IPS DF 6.9 (cell line): ENCODE measurements at places on chromosomes 16 and 17.

GRCh38 chr17:44219108-44219615, 313 bp downstream of the UBTF start:
- DNase-seq = no peak
- peaks cover 7% of the 10 kb centered on the region for H3K4me1 ChIP-seq
- peak overlapping the region; percentile 78 for H3K4me3 ChIP-seq
- no peak overlapping the region for H3K27ac ChIP-seq

- H3K36me3 ChIP-seq = no peaks in the 10 kb centered on the region
- DNase-seq = no peak
- no peaks in the 10 kb centered on the region for H3K27me3 ChIP-seq
- no peaks in the 10 kb centered on the region for H3K4me1 ChIP-seq
Measured at GRCh38 chr16:11957591-11958395, 7.2 kb upstream of the TNFRSF17 start.

GRCh38 chr16:27335349-27336053, 21.7 kb downstream of the IL4R start:
- no peaks in the 10 kb centered on the region for H3K27me3 ChIP-seq
- no peak for DNase-seq
- H3K27ac ChIP-seq = no peak overlapping the region
- H3K4me1 ChIP-seq = 0 out of 2 replicates have a peak, but pooled peaks cover 1% of the 10 kb centered on the region
- H3K36me3 ChIP-seq = no peaks in the 10 kb centered on the region

DNA sequence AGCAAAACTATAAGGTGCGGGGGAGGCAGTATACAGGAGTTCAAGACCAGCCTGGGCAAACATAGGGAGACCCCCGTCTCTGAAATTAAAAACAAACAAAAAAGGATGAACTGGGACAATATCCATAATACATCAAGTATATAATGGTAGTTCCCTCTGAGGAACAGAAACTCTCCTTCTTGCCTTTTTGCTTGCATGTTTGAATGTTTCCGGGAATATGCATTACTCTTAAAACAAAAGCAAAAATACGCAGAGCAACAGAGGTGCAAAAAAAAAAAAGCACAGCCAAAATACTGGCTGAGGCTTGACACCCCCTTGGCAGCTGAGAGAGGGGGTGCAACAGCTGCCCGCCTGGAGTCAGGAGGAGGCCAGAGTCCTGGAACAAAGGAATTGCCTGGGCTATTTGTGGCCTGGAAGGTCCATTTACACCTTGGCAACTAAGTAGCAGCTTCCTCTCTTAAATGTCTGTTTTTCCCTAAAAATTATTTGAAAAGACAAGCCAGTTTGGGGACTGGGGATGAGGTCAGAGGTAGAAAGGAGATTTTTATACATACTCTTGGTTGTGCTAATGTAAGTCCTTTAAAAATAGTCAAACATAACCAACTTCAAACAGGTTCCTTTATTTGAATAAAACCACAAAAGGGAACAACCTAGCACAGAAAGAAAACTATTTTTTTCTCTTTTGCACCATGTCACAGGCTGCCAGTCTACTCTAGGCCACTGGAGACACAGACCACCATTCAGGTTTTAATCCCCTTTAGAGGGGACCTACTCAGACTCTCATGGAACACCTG, 19.5 kb downstream of the USP7 start:
- no peaks in the 10 kb centered on the region for H3K36me3 ChIP-seq
- no peaks in the 10 kb centered on the region for H3K27me3 ChIP-seq
- H3K4me1 ChIP-seq = peaks cover 10% of the 10 kb centered on the region
- H3K4me3 ChIP-seq = no peak overlapping the region
- no peak overlapping the region for H3K27ac ChIP-seq

DNA sequence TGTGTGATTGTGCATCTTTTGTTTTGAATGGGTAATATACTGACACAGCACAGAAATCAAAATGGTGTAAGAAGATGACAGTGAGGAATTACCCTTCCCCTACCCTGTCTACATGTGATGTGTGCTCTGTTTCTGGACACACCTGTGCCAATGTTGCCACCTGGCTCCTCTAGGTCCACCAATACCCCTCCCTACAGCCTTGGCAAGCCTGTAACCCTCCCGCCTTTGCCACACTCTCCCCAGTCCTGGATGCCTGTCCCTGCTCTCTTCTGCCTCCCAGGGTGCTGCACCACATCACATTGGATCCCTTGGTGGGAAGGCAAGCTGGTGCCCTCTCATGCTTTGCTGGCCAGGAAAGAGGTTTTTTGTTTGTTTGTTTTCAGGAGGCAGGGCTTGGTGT, 289.5 kb upstream of the N4BP1 start:
- DNase-seq = no peak
- no peak overlapping the region for H3K4me3 ChIP-seq
- H3K36me3 ChIP-seq = no peaks in the 10 kb centered on the region
- no peak overlapping the region for H3K27ac ChIP-seq

- H3K36me3 ChIP-seq = no peaks in the 10 kb centered on the region
- no peaks in the 10 kb centered on the region for H3K27me3 ChIP-seq
- DNase-seq = no peak
- H3K4me1 ChIP-seq = no peaks in the 10 kb centered on the region
- no peak overlapping the region for H3K4me3 ChIP-seq
Measured at GRCh38 chr16:11240636-11241473, 15.1 kb downstream of the SOCS1 start.

DNA sequence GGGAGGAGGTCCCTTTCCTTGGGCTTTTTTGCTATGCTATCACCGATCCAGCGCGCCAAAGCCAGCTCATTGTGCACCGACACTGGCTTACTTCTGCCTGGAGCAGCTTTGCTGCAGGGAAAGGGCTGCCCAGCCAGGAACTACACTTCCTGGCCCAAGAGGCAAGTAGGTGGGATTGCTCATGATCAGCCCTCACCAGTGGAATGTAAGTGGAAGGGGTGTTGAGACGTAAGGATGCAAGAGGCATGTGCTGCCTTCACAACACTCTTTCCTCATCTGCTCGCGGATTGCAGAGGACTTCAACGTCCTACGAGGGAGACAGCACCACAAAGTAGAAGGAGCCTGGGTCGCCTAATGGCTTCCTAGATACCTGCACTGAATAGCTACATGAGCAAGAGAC, 104.3 kb upstream of the FOXF1 start:
- H3K27me3 ChIP-seq = no peaks in the 10 kb centered on the region
- no peak overlapping the region for H3K27ac ChIP-seq
- H3K4me3 ChIP-seq = no peak overlapping the region
- DNase-seq = no peak

GRCh38 chr17:79728908-79729471, 1.8 kb upstream of the ENPP7 start:
- no peak for DNase-seq
- no peak overlapping the region for H3K4me3 ChIP-seq
- H3K27ac ChIP-seq = no peak overlapping the region

GRCh38 chr16:63287401-63287800, 1251.2 kb upstream of the CDH8 start:
- H3K27me3 ChIP-seq = no peaks in the 10 kb centered on the region
- no peak for DNase-seq
- H3K27ac ChIP-seq = no peak overlapping the region
- H3K4me3 ChIP-seq = no peak overlapping the region
- no peaks in the 10 kb centered on the region for H3K36me3 ChIP-seq

DNA sequence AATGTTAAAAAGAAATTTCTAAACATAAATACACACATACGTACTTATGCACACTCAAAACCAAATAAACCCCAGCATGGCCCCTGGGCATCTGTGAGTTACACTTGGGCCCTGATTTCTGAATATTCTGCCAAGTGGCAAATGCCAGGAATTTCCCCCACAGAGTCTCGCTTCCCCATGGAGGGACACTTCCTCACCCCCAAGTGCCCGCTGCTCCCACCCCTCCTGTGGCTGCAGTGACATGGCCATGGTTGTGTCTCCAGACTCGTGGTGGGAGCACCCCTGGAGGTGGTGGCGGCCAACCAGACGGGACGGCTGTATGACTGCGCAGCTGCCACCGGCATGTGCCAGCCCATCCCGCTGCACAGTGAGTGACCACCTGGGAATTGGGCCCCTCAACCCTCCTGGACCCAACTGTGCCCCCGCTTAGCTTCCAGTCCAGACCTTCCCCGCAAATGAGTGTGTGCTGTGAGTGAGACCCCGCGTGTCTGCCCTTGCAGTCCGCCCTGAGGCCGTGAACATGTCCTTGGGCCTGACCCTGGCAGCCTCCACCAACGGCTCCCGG, 4.0 kb downstream of the ITGAD start:
- DNase-seq = no peak
- H3K27ac ChIP-seq = no peak overlapping the region
- H3K36me3 ChIP-seq = no peaks in the 10 kb centered on the region
- no peaks in the 10 kb centered on the region; the same call in 1 of the 2 replicates for H3K4me1 ChIP-seq
- H3K27me3 ChIP-seq = no peaks in the 10 kb centered on the region

DNA sequence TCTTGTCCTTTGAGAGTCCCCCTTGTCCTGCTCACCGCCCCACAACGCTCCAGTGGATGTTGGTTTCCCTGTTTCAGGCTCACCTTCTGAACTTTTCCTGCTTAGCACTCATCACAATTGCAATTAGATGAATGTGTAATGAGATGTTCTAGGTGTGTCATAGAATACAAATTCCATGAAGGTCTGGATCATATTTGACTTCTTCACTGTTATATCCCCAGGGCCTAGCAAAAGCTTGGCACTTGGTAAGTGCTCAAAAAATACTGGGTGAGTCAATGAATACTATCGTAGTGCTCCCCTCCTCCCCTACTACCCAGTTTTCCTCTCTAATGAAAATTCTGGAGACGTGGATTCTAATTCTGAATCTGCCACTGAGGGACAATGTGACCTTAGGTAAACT, 33.1 kb downstream of the DNAH3 start:
- H3K4me3 ChIP-seq = no peak overlapping the region
- DNase-seq = no peak
- H3K27me3 ChIP-seq = no peaks in the 10 kb centered on the region
- no peak overlapping the region for H3K27ac ChIP-seq

DNA sequence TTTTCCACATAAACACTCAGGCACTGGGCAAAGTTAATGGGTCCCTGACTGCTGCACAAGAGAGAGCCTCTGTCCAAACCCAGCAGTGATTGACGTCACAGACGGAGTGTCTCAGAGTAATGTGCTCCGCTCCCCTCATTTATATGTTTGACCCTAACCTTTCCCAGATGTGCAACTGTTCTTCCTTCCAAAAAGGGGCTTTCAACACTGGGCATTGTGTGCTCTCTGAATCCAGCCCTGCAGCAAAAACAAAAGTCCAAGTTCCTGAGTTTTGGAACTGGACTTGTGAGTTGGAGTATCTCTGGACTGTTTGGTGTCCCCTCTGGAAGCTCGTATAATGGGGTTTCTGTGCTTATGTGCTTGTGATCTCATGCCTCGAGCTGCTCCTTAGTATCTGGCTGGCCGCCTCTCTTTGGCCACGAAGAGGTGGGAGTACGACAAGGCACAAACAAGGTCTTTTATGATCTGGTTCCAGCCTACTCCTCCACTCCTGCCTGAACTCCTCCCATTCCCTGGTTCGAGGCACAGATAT, 76.4 kb upstream of the SMIM36 start:
- H3K27me3 ChIP-seq = no peaks in the 10 kb centered on the region
- DNase-seq = no peak
- no peaks in the 10 kb centered on the region for H3K4me1 ChIP-seq
- no peak overlapping the region for H3K27ac ChIP-seq

DNA sequence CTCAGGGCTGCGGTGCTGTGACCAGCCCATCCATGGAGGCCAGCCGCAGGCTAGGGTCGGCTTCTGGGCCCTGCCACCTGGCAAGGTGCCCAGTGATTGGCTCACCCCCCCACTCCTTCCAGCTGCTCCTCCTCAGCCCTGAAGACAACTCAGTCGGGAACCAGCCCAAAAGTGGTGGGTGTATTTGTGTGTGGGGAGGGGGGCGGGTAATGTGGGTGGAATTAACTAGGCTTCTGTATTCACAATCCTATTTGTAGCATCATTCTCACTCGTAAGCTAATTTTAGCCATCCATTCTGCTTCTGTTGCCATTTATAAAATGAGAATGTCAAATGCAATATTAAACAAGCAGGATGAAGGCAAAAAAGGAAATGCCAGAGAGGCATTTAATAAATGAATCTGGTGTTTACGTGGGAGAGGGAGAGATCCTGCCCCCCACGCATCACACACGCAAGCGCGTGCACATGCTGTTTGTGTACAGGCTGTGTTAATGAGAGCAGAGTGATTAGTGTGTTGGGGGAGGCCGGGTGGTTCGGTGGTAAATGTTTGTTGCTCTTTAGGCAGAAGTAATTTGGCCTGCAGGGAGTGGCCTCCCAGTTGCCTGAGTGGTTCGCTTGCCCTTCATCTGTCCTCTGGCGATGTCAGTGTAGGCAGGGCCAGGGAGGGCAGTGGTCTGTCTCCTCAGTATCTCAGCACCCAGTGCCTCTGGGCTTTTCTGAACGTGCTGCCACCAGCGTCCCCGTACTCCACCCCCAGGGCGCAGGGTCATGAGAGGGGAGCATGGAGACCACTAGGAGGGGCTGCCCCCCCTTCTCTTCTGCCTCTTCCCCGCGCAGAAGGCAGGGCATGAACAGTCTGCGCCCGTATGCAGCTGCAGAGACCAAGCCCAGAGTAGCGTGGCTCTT, 140.1 kb downstream of the CCDC182 start:
- DNase-seq = no peak
- H3K4me3 ChIP-seq = no peak overlapping the region
- H3K27me3 ChIP-seq = no peaks in the 10 kb centered on the region
- peaks cover 12% of the 10 kb centered on the region for H3K4me1 ChIP-seq
- H3K36me3 ChIP-seq = no peaks in the 10 kb centered on the region

- no peaks in the 10 kb centered on the region for H3K36me3 ChIP-seq
- no peak within 1 kb of the TSS for H3K27ac ChIP-seq
- no peaks in the 10 kb centered on the region for H3K27me3 ChIP-seq
- no peaks in the 10 kb centered on the region for H3K4me1 ChIP-seq
- H3K4me3 ChIP-seq = peak within 1 kb of the TSS; percentile 94
- DNase-seq = no peak
Measured at GRCh38 chr17:80035937-80036714, at the start of gene CCDC40. CCDC40 (plus strand) TSS chr17:80036642; CDS start chr17:80036663, 21 bp downstream.

DNA sequence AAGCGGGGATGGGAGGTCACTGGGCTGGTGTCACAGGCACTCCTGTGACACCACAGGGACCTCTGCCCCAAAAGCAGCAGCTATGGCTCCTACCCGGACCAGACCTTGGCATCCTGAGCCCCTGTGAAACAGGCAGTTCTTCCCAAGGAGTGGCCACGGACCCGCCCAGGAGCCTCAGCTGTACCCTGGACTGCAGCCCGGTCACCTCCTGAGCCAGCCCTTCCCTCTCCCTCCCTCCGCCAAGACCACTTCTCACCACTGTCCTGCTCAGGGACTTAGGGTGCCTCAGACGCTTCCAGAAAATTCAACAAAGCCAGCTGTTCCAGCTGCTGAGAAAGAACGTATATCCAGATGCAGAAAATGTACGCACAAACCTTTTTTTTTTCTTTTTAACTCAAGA, 13.9 kb upstream of the NCBP3 start:
- no peaks in the 10 kb centered on the region for H3K4me1 ChIP-seq
- DNase-seq = no peak
- H3K27ac ChIP-seq = no peak overlapping the region
- H3K36me3 ChIP-seq = peaks cover 11% of the 10 kb centered on the region
- no peak overlapping the region for H3K4me3 ChIP-seq

GRCh38 chr16:25093208-25094061, 18.1 kb upstream of the LCMT1 start:
- H3K27ac ChIP-seq = no peak overlapping the region
- H3K4me3 ChIP-seq = no peak overlapping the region
- peaks cover 1% of the 10 kb centered on the region; the same call in 1 of the 2 replicates for H3K4me1 ChIP-seq
- no peaks in the 10 kb centered on the region for H3K27me3 ChIP-seq
- no peak for DNase-seq
- H3K36me3 ChIP-seq = no peaks in the 10 kb centered on the region

- no peaks in the 10 kb centered on the region for H3K4me1 ChIP-seq
- H3K4me3 ChIP-seq = no peak overlapping the region
- H3K27ac ChIP-seq = no peak overlapping the region
- no peaks in the 10 kb centered on the region for H3K36me3 ChIP-seq
- DNase-seq = no peak
Measured at GRCh38 chr17:29345066-29345465, 45.1 kb upstream of the TAOK1 start.

GRCh38 chr17:742147-742793, 9.8 kb downstream of the GEMIN4 start:
- H3K4me1 ChIP-seq = no peaks in the 10 kb centered on the region
- H3K36me3 ChIP-seq = peaks cover 33% of the 10 kb centered on the region
- DNase-seq = no peak
- no peaks in the 10 kb centered on the region for H3K27me3 ChIP-seq
